Foreskin melanocyte (primary cell): ENCODE measurements at places on chromosomes 13 and 19.
A peak's percentile ranks its signal among the peaks of the same experiment; 100 is the strongest.

DNA sequence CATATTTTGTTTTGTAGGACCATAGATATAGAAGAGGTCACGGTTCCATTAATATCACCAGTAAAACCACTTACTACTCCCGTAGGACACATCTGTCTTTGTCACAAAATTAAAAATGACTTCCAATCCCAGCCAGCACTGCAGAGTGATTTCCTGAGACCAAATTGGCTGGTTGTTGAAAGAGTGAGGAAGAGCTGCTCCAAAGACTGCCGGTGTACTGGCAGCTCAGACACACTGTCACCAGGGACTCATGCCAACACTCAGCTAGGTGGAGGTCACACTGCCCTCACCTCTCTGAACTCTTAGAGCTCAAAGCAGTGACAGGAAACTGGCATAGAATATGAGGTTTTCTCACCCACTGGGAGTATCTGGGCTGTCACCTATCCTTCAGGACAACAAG lies 52.1 kb downstream of the FLT1 start:
- no peak for DNase-seq

DNA sequence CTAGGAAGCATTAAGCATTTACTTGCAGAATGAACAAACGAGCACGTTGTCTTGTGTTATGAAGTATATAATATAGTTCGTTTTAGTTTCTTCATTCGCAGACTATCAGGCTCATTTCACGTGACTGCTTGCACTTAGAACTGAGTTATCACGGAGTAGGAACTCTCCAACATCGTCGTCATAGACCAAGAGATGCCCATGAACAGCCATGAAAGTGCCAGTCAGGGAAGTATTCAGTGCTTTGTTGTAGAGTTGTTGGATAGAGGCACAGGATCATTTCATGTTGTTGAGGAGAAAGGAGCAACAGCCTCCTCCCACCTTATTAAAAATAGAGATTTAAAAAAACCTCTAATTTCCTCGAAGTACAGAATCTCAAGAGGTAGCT lies 977 bp upstream of the IL17D start:
- DNase-seq: peak; percentile 86

GRCh38 chr19:33259539-33259938 lies 33.9 kb upstream of the SLC7A10 start:
- no peak for DNase-seq

GRCh38 chr13:42129033-42129432 lies 80.6 kb downstream of the DGKH start:
- DNase-seq: no peak

- no peak for DNase-seq
These were observed 64.1 kb upstream of the ADGRE5 start for GRCh38 chr19:14317157-14317556.

- peak; percentile 71 for DNase-seq
These were observed 23.5 kb downstream of the ACTN4 start for GRCh38 chr19:38670921-38671398.
